ENCODE measurements at places on chromosomes 5 and 9.

DNA sequence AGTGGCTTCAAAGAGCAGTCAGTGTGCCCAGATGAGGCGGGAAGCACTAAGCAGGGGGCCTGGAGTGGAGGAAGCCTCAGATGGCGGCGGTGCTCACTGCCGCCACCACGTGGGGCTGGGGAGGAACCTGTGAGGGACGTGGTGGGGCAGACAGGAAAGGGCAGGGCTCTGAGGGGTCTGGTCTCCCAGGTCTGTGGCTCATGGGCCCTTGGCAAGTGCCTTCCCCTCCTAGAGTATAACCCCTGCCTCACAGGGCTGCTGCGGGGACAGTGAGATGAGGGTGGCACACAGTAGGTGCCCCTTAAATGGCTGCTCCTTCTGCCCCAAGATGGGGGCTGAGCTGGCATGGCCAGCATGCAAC, 26.6 kb downstream of the NR5A1 start:
- DNase-seq: no peak

DNA sequence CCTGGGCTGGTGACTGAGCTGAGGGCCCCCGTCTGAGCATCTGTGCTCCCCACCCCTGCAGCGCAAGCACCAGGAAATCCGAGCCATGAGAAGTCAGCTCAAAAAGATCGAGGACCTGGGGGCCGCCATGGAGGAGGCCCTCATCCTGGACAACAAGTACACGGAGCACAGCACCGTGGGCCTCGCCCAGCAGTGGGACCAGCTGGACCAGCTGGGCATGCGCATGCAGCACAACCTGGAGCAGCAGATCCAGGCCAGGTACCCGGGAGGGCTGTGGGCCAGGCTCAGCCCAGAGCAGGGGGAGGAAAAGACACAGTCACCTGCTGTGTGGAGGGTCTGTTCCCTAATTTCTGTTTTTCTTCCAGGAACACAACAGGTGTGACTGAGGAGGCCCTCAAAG, 24.6 kb downstream of the DYNC2I2 start:
- no peak for DNase-seq

DNA sequence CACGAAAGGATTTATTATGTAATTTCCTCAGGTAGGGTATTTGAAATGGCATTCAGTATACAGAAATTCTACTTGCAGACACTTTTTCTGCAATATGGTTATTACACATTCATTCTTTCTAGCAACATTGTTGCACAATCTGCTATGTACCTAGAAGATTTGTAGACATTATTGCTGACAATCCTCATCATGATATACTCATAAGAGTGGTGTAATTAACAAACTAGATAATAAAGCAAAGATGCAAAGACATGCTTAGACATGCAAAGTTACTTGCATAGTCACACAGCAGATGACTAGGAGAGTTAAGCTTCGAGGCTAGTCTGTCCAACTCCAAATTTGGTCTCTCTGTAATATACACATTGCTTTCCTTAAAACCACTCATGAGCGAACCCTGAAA, 317.1 kb downstream of the ASTN2 start:
- no peak for DNase-seq

DNA sequence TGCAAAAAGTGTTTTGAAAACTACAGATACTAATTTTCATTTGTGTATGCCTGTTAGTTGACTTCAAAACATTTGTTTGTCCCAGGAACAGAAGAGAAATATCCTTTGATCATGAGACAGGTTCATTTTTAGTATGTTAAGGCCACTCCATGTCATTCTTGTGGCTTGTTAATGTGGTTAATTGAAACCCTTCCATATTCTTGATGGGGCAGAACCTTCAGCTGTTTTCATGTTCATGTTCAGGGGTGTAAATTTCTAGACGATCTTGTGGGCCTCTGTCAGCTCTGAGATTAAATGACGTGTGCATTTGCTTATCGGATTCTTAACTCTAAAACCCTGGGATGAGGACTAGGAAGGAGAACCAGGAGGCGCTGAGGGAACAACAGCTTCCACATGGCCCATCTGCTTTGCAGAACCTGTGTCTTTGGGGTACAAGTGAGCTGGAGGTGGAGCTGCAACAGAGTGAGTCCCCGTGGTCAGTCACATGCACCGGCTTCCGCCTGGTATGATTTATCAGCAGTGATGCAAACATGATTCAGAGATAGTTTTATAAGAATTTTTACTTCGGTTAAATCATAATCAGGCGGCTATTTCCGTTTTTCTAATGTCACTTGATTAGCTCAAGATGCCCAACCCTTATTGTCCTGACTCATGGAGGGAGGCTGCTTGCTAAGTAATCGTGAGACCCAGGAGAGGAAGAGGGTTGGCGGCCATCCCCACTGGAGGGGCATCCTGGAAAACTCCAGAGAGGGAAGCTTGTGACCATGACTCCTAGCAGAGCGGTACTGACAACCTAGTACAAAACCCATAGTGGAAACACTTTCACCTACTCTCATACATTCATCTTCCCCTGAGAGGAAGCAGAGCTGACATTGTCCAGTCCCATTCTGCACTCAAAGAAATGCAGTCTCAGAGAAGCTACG, 138.4 kb downstream of the C9orf152 start:
- DNase-seq: peak; percentile 73

GRCh38 chr9:90815183-90815943, 13.7 kb downstream of the SYK start:
- DNase-seq: no peak

GRCh38 chr5:39523821-39524220, 99.0 kb upstream of the DAB2 start:
- DNase-seq: no peak

DNA sequence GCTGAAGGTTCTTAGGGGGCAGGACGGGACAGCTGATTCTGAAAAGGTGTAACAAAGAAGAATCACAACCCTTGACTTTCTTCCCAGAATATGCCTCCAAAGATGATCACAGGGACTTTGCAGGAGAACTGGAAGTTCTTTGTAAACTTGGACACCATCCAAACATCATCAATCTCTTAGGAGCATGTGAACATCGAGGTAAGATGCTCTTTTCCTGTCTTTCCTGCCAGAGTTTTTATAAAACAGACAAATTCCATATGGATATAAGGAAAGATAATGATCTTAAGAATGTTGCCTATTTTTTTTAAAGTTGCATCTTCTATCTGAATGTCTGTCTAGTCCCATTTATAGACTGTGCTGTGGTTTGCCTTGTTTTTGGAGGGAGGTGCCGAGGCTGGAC, 87.9 kb downstream of the EQTN start:
- DNase-seq: no peak

GRCh38 chr9:134177624-134178393, 13.4 kb upstream of the RNU6ATAC start:
- no peak for DNase-seq

DNA sequence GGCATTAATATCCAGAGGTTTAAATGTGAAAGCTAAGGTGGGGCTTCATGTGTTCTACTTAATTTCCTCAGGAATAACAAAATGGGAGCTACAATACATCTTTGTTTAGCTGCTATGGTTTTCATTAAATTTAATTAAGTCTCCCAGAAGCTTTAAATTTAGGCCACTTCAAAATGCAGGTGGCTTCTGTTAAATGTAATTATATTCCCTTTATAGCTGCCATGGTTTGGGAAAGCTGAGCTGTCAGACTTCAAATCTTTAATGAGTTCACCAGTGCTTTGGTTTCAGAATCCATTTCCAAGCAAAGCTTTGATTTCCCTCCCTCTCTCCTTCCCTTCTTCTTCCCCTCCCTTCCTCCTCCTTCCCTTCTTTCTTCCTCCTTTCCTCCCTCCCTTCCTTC, 58.4 kb upstream of the FAM170A start:
- DNase-seq: no peak
